Stimulated activated CD8-positive, alpha-beta memory T cell treated with anti-CD3 and anti-CD28 coated beads, Interleukin-2, amount 100 ng/mL, for 48 hours (primary cell): ENCODE measurements at places on chromosomes 16 and 17.
A peak's percentile ranks its signal among the peaks of the same experiment; 100 is the strongest.

- no peak for DNase-seq
Observed at GRCh38 chr16:4190712-4191333, 51.1 kb downstream of the SRL start.

- no peak for DNase-seq
Observed at GRCh38 chr17:64041912-64042311, 21.5 kb upstream of the ICAM2 start.

DNA sequence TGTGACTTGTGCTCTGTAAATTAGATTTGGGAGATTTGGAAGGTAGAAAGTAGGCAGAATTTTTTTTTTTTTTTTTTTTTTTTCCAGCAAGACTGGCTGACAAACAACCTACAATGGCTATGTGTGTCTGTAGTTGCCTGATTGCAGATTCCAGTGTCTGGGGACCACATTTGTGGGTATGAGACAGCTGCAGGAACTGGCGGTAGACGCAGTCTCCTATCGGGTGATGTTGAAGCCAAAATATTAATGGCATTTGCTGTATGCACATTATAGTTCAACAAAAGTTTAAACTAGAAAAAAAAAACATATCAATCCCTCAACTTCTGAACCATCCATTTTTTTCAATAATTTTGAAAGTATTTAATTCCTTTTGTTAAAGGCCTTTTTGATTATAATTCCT is 665.2 kb downstream of the TOX3 start:
- DNase-seq, result no peak

- DNase-seq, result no peak
Observed at GRCh38 chr17:3921502-3922319, 5.4 kb upstream of the P2RX1 start.

- DNase-seq, result no peak
Observed at GRCh38 chr16:8588682-8589056, 1.6 kb downstream of the TMEM114 start.

GRCh38 chr16:70653809-70654771 is 7.7 kb downstream of the IL34 start:
- DNase-seq, result peak; percentile 53

- no peak for DNase-seq
Observed at GRCh38 chr17:69654981-69655855, 240.7 kb downstream of the MAP2K6 start.

DNA sequence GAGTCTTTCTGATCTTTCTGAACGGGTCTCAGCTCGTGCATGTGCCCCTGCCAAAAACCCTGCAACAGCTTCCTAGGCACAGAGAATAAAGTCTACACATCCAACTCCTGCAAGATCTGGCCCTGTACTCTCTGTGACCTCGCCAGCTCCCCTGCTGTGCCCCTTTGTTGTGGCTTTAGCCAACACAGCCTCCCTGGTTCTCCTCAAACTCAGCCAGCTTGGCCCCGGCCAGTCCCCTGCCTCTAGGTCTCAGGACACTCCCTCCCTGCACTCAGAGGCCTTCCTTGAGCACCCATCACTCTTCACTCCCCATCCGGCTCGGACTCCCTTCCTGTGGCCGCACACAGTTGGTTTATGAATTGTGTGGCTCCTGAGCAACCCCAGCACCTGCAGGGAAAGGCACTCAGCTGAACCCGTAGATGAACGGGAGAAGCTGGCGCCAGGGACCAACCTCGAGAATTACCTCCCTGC is 1.4 kb downstream of the CEP131 start:
- DNase-seq, result no peak

DNA sequence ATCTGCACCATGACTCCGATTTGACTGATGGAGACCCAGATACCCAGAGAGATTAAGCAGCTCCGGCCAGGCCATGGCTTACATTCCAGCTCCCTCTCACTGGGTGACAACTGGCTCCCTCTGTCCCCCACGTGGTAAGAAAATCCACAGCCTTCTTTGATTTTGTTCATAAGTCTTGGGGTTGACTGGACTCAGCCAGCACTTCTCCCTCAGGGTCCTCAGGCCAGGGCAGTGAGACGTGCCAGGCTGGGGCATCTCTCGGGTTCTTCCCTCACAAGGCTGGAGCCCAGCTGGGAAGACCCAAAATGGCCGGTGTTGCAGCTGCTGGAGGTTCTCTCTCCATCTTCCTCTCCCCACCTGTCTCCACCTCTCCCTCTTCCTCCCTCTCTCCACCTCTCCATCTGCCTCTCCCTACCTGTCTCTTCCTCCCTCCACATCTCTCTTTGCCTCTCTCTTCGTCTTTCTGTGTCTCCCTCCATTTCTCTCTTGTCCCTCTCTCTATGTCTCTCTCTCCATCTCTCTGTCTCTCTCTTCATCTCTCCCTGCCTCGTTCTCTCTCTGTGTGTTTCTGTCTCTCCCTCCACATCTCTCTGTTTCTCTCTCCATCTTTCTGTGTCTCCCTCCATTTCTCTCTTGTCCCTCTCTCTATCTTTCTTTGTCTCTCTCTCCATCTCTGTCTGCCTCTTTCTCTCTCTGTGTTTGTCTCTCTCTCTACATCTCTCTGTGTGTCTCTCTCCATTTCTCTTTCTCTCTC is 105.3 kb downstream of the FOXL1 start:
- no peak for DNase-seq

DNA sequence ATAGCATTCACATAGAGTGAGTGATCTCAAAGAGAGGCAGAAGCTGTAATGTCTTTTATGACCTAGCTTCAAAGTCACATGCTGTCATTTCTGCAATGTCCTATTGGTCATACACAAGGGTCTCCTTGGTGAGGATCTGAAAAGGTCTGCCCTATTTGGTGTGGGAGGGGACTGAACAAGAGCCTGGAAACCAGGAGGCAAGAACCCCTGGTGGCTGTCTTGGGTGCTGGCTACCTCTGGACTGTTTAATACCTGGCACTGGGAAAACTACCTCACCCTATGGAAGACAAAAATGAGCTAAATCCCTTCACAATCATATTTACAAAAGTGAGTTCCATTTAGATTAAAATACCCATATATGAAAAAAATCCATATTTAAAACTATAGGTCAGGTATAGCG is 9.0 kb downstream of the KCTD13 start:
- no peak for DNase-seq

DNA sequence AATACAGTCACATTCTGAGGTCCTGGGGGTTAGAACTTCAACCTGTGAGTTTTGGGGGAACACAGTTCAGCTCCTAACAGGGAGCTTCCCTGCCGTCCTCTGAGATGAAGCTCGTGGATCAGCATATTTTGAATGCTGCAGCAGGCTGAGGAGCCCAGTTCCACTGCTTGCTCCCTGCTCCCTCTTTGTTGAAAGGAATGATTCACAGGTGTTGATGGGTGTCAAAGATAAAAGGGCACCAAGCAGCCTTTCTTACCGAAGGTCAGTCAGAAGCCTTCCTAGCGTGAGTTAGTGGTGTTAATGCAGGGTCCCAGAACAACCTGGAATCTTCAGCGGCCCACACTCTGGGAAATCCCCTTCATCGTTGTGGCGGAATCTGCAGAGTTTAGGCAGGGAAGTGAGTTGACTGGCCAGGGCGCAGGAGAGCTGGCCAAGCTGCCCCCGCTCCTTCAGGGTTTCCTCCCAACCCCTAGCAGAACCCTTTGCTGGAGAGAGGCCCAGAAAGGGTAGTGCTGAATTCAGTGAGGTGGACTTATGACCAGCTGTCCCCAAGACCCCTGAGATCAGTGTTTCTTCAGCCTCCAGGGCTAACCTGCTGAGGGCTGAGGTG is 114.8 kb downstream of the GNAO1 start:
- no peak for DNase-seq

DNA sequence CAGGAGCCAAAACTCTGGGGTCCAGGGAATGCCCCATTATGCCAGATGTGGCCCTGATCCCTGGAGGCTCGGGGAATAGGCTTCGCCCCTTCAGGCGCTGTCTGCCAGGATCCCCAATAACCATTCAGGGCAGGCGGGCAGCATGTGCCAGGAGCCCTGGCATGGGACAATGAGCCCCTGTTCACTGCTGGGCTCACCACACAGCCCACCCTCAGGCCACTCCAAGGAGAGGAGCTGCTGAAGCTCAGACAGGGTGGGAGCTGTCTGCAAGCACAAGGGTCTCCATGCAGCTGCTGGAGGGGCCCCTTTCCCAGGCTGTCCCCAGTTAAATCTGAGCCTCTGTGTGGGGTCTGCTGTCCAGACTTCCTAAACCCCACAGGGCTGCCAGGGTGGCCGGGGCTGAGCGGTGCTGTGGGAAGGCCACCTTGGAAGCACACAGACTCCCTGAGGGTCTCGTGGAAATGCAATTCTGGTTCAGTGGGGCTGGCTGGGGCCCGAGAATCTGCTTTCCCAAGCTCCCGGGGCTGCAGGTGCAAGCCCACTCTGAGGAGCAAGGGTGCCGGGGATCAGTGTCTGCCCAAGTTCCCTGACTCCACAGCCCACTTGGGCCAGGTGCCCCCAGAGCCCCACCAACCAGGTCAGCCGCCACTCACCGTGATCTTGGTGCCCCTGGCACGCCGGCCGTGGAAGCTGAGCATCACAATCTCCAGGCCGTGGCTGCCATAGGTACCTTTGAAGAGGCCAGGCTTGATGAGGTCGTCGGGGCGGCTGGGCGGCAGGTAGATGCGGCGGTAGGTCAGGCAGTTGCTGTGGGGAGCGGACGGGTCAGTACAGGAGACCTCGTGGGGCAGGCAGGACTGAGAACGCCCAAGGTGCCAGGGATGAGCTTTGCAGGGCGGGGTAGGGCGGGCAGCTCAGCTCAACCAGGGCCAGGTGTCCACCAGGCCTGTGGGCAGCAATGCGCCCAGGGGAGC is 17.7 kb upstream of the C16orf95 start:
- no peak for DNase-seq

DNA sequence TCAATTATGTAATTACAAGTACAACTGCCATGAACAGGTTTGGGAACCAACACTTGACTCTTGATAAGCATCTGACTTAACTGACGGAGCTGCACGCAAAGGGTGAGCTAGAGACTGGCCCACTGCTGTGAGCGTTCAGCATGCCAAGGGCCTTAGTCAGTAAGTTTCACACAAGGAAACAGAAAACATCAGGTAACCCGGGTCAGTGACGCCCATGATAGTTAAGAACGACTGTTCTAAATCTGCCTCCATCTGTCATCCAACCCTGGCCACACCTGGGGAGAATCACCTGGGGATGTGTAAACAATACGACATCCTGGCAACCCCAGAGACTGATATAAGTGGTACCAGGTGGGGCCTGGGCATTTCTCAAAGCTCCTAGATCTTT is 12.3 kb downstream of the SMIM5 start:
- DNase-seq, result no peak

GRCh38 chr16:22075776-22076175 is 16.6 kb upstream of the VWA3A start:
- no peak for DNase-seq

DNA sequence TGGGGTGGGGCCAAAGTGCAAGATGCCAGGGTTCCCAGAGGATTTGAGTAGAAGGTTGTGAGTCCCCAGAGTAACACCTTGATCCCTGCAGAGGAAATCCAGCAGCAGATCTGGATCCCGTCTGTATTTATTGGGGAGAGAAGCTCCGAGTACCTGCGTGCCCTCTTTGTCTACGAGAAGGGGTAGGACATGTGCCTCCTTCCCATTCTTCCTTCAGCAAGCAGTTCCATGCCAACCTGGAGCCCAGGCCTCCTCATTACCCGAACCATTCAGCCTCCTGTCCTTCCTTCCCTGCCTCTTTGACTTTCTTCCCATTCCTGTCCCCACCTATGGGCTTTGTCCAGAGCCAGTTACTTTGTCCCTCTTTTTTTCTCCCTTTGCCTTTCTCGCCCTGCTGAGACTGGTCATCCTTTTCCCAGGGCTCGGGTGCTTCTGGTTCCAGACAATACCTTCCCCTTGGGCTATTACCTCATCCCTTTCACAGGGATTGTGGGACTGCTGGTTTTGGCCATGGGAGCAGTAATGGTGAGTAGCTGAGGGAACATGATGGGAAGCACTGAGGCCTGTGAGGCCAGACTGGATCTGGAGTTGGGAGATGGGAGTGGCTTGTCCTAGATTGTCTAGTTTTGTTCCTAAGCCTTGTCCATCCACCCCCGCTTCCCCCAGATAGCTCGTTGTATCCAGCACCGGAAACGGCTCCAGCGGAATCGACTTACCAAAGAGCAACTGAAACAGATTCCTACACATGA is 2.9 kb downstream of the RNF167 start:
- no peak for DNase-seq

- DNase-seq, result no peak
Observed at GRCh38 chr17:78934681-78935418, 9.7 kb upstream of the TIMP2 start.

- no peak for DNase-seq
Observed at GRCh38 chr16:48459167-48459566, 74.0 kb upstream of the SIAH1 start.

DNA sequence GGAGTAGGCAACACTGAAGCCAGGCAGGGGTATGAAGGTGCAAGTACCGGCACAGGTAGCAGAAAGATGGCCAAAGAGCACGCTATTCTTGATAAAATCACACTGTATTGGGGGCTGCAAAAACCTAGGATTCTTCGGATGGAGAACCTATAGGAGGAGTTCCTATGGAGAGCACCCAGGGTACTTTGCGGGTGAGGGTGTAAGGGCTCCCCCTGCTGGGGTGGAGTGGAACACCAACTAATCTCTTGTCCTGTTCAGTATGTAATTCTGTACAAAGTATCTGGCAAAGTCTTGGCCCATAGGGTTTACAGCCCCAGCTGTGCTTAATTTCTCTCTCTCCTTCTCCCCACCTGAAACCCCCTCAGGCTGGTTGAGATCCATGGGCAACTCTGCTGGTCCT is 393.1 kb upstream of the ASIC2 start:
- peak; percentile 2 for DNase-seq

GRCh38 chr17:19361944-19362276 is 613 bp downstream of the B9D1 start:
- DNase-seq, result no peak

DNA sequence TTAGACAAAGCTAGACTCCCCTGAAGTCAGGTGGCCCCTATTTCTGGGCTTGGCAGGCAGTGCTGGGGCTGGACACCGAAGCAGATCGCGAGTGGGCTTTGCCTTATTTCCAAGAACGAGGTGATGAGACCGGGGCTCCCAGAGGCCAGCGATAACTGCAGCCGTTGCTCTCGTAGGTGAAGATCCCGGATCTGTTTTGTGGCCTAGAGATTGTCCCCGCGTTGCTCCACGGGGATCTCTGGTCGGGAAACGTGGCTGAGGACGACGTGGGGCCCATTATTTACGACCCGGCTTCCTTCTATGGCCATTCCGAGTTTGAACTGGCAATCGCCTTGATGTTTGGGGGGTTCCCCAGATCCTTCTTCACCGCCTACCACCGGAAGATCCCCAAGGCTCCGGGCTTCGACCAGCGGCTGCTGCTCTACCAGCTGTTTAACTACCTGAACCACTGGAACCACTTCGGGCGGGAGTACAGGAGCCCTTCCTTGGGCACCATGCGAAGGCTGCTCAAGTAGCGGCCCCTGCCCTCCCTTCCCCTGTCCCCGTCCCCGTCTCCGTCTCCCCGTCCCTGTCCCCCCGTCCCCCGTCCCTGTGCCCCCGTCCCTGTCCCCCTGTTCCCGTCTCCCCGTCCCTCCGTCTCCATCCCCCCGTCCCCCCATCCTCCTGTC is 1.5 kb upstream of the TBCD start:
- DNase-seq, result no peak

- no peak for DNase-seq
Observed at GRCh38 chr17:57225127-57225526, 31.2 kb upstream of the MSI2 start.
